Right cardiac atrium (tissue), 5 donors: ENCODE measurements at places on chromosomes 11 and 22.

DNA sequence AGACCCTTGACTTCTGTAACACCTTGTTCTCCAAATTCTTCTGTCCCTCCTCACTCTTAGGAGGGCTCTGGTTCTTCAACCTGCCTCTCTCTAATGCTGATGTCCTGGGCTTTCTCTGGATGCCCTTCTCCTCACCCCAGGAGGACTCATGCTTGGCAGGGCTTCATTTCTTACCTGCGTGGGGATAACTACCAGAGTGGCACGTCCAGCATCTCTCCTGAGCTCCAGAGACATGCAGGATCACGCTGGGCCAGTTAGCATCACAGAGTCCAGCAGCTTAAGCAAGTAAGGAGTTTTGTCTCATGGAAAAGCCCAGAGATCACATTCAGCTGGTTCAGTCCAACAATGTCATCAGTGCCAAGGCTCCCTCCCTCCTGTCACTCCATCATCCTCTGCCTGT, 36.4 kb downstream of the RTL6 start:
- no peak for DNase-seq

- DNase-seq, result peak; percentile 70
Observed at GRCh38 chr11:64343767-64344559, 4.0 kb downstream of the CCDC88B start.

GRCh38 chr11:3684129-3684818, 13.1 kb upstream of the CHRNA10 start:
- no peak for DNase-seq

DNA sequence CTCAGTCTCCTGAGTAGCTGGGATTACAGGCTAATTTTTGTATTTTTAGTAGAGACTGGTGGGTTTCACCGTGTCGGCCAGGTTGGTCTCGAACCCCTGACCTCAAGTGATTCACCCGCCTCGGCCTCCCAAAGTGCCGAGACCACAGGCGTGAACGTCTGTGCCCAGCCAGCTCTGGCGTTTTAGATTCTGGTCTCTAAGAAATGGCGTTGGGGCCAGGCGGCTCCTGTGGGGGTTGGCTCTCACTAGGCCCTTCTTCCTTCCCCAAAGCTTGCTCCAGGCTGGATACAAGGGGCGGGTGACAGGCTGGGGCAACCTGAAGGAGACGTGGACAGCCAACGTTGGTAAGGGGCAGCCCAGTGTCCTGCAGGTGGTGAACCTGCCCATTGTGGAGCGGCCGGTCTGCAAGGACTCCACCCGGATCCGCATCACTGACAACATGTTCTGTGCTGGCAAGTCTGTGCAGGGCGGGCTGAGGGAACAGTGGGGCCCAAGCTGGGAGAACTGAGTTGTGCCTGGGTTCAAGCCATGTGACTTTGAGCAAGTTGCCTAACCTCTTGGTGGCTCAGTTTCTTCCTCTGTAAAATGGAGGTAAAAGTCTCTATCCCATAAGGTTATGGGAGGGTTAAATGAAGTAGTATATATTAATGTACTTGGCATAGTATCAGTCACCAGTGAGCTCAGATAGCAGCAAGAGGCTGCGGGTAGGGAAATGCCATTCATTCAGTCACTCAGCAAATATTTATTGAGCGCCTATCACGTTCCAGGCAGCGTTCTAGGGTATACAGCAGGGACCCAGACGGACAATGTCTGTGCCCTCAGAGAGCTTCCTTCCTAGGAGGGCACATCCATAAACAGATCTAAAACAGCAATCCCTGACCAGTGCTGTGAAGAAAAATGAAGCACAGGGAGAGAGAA, 10.4 kb downstream of the F2 start:
- no peak for DNase-seq

GRCh38 chr22:17969701-17970113, 54.7 kb downstream of the MICAL3 start:
- DNase-seq, result peak; percentile 68

- peak; percentile 37 for DNase-seq
Observed at GRCh38 chr11:2548596-2548995, 103.8 kb downstream of the KCNQ1 start.

DNA sequence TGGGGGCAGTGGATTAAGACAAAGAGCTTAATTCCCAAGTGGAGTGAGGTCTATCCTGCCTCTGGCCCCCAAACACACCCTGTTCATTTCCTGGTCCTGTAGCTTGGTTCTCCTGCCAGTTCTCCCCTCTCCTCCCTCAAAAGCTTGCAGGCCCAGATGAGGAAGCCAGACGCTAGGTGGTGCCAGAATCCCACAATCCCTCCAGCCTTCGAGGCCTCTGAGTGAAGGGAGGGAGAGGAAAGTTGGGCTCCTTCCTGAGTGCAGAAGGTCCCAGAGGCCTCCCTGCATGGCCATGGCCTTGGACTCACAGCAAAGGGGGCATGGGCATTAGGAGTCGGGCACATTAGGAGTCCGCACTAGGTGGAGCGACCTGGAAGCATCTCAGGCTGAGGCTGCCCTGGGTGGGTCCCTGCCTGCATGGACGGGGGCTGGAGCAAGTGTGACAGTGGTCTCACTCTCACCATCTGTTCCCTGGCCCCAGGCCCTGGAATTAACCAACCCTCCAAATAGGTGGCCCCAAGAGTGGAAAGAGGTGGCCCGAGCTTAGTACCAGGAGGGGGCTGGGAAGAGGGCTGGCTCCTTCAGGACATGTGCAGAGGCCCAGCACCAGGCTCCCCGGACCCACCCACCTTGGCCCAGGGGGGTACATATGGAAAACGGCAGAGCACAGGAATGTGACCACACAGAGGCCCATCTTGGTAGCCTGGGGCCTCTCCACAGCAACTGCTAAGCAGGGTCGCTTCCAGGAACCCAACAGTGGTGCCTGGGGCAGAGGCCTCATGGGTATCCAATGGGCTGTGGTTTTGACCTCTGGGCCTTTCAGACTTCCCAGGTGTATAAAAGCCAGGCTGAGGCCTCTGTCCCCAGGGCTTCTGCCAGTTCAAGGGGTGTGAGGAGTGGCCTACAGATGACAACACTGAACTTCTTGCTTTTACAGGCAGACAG, 5.2 kb downstream of the FXYD2 start:
- DNase-seq, result peak; percentile 83

DNA sequence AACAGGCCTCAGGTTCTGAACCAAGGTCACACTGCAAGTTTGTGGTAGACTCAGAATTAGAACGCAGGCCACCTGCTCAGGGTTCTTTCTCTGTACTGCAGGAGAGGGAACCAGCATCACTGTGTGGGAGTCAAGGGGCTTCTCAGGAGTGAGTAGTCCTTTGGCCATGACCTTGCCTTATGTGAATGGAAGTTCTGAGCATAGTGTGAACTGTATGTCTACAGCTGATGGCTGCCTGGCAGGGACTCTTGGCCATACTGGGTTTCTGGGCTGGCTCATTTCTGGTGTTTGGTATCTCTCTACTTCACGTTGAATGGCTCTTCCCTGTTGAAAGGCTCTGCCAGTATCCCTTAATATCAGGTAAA, 40.1 kb upstream of the TUB start:
- no peak for DNase-seq

DNA sequence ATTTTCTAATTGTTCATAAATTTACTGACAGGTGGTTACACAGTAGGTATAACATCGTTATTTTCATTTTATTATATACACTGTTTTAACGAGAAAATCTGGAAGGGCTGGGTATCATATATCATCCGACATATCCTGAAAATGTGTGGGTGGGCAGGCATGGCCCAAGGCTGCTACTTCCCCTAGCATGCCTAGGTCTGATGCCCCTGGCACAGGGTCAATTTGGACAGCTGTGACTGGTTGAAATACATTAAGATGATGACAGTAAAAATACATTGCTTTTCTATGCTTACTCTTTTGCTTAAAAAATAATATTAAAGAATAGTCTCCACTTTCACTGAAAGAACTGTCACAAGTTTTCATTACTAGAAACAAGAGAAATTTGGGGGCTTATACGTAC, 908.8 kb downstream of the OPCML start:
- DNase-seq, result no peak

- DNase-seq, result no peak
Observed at GRCh38 chr11:113315811-113316210, 1.4 kb downstream of the TTC12 start.

DNA sequence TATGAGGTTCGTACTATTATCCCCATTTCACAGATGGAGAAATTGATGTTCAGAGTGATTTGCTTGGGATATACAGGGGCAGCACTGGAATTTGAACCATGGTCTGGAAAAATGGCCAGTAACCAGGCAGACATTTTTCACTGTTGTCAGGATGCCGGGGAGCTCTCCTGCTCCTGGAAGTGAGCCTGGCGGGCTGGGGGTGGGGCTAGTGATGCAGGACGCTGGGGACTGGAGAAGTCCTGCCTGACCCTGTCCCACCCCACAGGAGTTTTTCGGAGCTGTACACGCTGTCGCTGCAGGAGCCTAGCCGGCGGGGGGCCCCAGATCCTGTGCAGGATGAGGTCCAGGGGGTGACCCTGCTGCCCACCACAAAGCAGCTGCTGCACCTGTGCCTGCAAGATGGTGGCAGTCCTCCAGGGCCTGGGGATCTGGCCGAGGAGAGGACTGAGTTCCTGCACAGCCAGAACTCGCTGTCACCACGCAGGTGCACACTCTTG, 11.1 kb downstream of the SIPA1 start:
- peak; percentile 78 for DNase-seq

- DNase-seq, result no peak
Observed at GRCh38 chr11:134283461-134284230, 7.5 kb downstream of the GLB1L3 start.

GRCh38 chr22:24803064-24803542, 2.9 kb upstream of the SGSM1 start:
- peak; percentile 48 for DNase-seq

DNA sequence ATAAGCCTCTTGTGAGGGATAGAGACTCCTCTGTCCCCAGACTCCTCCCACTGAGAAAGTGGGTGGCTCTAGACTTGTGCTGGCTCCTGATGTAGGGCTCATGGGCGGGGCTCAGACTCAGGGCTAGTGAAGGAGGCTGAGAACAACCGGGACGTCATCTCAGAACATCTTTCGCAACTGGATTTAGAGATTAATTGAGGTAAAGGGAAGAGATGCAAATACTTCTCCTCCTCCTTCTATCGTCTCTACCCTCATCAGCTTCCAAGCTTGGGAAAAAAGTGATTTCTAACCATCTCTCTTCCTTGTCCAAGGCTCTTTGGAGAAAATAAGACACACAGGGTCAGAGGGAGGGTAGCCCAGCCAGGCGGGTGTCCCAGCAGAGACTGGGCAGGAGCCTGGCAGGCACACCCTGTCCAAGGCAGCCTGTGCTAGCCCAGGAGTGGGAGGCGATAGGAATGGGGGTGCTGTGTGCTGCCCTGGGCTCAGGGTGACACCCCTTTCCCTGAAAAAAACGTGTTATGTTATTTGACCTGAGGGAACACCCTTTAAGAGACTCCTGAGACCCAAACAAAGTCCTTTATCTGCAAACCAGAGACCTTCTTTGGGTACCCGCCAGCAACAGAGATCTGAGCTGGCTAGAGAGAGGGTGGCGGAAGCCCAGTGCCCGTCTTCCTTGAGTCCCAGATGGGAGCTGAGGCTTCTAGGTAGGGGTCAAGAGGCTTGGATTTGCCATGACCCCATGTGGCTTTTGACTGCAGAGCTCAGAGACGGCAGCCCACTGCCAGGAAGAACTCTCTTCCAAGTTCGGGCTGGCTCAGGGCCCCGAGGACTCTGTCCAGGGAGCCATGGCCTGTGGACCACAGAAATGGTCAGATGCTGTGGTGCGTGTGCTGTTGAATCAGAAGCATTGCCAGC, 160.9 kb downstream of the ADAMTS15 start:
- DNase-seq, result peak; percentile 96

GRCh38 chr11:40405614-40406013, 1053.8 kb downstream of the LRRC4C start:
- no peak for DNase-seq

DNA sequence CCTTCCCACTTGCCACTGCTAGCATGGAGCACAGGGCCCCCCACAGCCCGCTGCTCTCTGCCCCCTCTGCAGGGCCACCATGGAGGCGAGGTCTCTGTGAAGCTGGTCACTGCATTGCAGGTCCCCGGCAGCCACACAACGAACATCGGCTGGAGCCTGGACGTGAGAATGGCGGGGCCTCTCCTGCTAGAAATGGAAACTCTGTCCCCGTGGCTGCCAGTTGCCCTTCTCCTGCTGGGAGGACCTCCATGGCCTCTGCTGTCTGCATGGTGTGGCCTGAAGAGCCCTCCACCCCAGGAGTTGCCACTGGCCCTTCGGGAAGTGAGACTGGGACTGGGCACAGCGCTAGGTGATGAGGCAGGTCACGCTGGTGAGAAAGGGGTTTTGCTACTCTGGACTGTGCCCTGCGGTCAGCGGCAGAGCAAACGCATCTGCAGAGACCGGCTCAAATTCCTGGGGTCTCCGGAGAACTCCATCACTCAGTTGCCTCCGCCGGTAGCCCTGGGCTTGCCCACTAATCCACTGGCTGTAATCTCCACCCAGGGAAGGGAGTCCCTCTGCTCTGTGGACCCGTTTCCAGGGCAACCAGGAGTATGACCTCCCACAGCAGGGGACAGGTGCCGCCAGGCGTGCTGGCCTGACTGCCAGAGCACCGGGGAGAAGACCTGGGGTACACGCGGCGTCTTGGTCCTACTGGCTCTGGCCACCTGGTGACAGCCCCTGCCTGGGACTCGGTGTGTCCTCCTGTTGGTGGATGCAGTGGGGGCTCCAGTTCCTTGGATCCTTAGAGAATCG, 806.3 kb downstream of the BRD1 start:
- no peak for DNase-seq

DNA sequence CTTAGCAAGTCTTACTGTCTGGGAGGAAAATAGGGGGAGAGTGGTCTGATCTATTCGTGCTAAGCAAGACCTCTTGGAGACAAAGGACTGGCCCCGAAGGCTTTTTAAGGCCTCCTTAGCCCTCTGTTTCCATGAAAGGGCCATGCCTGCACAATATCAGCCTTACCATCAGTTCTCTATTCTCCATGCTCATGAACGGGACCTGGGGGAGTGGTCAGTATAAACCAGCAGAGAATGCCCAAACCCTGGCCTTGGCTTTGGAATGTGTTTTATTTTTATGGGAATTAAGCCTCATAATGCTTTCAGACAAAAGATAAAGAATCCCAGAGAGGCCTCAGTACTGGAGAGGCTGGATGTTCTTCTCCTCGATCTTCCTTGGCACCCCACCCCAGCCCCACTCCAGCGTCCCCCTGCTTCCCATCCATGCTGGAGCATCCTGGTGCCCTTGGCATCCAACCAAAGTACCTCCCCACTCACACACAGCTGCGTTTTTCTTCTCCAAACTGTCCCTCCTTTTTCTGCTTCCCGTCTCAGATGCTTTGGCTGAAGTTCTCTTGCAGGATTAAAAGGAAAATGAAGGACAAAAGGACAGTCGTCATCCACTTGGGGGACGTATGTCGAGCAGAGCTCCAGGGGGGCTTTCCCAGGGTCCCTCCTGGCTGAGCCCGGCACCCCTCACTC, 18.6 kb downstream of the FXYD6 start:
- no peak for DNase-seq

- peak; percentile 77 for DNase-seq
Observed at GRCh38 chr11:78742430-78742829, 167.8 kb upstream of the NARS2 start.

DNA sequence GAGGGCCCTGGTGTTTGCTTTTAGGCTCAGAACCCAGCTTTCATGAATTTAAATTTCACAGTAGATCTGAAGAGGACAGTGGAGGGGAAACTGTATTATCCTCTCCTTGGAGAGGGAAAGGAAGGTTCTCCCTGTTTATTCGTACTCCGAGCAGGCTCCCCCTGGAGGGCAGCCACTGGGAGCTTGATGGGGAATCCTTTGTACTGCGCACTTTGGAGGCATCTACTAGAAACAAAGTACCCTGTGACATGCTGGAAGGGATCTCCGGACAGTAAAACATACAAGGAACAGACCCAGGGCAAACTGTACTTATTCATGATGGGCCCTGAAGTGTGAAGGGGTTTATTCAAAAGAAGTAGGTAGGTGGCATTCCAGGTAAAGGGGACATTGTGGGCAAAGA, 27.2 kb downstream of the NAV2 start:
- no peak for DNase-seq

- no peak for DNase-seq
Observed at GRCh38 chr11:74909385-74909784, 39.5 kb downstream of the XRRA1 start.
